CD4-positive, alpha-beta T cell treated with Interferon gamma for 1 hour (primary cell): ENCODE measurements at places on chromosomes 11 and 22.

- DNase-seq, result no peak
Measured at GRCh38 chr11:13772223-13773046, 104.0 kb downstream of the FAR1 start.

- no peak for DNase-seq
Measured at GRCh38 chr11:44006917-44007361, 40.8 kb upstream of the ACCSL start.

DNA sequence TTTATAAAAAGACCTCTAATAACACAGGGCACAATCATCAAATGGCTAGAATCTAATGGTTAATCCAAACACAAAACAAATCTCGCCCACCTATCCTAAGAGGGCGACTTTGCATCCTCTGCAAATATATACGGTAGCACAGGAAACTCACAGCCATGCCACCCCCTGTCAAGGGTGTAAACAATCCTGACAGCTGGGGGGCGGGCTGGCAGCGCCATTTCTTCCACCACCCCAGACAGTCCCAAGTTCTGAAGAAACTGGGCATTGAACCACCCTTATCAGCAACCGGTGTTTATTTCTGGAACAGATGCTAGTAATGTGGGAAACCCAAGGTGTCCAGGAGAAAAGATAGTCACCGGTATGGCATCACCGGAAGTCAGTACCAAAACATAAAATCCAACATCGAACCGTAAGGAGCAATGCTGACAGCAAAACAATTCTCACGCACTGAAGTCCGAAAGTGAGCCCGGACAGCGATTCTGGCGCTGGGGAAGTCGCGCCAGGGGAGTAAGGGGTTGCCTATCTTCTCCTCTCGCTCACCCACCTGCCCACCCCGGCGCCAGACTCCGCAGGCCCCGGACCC, 825 bp downstream of the FBXO3 start:
- DNase-seq, result no peak

GRCh38 chr11:72595292-72595684, 78.9 kb downstream of the PDE2A start:
- no peak for DNase-seq

DNA sequence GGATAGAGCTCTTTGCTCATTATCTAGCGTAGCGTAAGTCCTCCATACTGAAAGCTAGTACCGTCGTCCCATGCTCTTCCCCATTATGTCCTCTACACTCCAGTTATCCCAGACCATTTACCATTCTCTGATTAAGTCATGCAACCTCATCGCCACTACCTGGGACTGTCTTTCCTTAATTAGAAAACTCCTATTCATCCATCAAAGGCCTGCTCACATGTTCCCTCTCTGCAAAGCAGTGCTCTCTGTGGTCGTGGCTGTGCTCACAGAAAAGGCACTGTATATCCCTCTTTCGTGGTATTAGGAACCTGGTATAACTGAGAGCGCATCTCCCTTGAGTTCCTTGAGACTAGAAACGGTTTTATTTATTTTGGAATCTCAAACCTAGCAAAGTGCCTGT, 253.3 kb downstream of the KIRREL3 start:
- DNase-seq, result no peak

- DNase-seq, result no peak
Measured at GRCh38 chr22:36311386-36312085, 58.6 kb downstream of the APOL1 start.

DNA sequence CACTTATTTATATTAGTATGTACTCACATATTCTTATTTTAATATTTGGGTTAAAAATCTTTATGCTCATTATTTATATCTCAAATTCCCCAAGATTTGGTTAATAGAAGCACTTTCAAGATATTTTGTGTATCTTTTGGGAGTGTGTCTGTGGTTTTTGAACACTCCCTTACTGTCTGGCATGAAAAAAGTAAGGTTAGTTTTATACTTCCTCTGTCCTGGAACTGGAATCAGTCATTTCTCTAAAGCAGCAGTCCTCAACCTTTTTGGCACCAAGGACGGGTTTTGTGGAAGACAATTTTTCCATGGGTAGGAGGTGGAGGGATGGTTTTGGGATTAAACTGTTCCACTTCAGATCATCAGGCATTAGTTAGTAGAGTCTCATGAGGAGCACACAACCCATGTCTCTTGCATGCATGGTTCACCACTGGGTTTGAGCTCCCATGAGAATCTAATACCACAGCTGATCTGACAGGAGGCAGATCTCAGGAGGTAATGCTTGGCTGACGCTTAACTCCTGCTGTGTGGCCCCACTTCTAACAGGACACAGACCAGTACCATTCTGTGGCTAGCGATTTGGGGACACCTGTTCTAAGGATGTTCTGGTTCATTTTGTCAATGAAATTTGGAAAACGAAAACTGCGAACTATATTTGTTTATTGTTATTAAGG, 60.2 kb downstream of the CASP12 start:
- DNase-seq, result no peak

DNA sequence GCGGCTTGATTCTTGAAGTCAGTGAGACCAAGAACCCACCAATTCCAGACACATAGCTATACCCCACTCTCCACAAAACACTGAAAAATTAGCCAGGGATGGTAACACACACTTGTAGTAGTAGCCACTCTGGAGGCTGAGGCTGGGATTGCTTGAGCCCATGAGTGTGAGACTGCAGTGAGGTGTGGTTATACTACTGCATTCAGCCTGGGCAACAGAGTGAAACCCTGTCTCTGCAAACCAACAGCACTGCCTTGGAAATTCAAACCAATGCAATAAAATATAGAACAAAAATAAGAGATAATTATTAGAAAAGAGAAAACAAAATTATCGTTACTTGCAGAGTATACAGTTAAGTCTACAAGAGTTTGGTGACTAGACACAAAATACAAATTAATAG, 20.2 kb upstream of the PRDM10 start:
- DNase-seq, result no peak

GRCh38 chr11:27024865-27025264, 15.8 kb upstream of the BBOX1 start:
- DNase-seq, result no peak

DNA sequence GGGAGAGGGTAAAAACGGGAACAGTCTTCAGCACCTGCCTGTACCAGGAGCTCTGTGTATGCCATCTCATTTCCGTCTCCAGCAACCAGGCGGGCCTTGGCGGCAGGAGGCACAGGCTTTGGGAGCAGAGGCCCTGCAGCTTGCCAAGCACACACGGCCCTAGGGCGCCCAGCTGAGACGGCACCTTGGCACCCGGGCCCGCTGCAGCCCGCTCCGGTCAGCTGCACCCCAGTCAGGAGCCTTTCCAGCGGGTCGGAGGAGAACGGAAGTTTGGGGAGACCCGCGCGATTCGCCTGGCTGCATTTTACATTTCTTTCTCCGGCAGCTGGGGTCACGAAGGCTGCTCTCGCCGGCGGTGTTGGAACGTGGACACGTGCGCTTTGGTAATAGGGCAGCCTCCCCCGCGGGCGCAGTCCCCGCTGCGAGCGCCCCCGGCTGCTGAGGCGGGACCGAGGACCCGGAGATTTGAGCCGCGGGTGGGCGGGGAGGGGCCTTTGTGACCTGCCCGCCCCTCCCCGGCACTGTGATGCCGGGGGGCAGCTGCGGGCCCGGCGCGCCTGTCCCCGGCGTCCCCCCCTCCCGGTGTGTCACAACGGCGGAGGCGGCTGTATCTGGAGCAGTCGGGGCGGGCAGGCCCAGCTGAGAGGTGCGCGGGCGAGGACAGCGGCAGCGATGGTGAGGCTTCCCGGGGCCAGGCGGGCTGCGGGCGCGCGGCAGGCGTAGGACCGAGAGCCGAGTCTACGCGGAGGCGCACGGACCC, at the start of gene TUBA8:
TSS of gene TUBA8 (plus strand) at position 616 of the 760 bp plus-strand sequence. CDS start at position 673, 57 bp downstream.
- DNase-seq, result no peak

DNA sequence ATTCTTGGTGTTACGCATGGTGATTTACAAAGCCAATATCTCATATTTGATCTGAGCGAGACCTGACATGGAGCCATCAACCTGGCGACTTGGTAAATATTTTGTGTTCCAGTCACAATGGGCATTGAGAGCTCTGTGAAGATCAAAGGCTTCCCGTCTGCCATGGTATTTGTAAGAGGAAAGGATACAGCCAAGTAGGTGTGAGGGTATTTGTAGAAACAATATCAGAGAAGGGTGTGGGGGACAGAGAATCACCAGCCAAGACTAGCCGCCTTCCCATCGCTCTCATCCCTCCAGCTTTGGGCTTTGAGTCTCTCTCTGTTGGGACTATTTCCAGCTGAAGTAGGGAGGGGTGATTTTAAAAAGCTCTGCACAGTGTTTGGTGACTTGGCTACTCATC, 173.4 kb upstream of the BDNF start:
- no peak for DNase-seq

GRCh38 chr11:124793466-124794278, 6.5 kb downstream of the MSANTD2 start:
- no peak for DNase-seq

DNA sequence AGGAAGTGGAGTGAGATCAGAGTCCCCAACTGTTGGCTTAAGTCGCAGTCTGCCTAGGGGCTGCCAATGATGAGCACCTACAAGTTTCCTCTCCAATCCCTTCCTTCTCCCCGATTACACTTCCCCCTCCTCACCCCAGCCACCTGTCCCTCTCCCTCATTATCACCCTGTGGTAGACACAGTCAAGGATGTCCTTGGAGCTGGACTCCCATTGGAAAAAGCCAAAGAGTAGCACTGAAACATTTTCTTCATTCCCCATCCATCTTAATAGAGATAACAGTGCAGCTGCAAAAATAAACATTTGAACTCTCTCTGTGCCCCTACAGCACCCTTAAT, 146.2 kb downstream of the DBX1 start:
- no peak for DNase-seq

DNA sequence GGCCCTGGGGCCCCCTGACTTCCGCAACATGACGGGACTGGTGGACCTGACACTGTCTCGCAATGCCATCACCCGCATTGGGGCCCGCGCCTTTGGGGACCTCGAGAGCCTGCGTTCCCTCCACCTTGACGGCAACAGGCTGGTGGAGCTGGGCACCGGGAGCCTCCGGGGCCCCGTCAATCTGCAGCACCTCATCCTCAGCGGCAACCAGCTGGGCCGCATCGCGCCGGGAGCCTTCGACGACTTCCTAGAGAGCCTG, 992 bp downstream of the LRFN4 start:
- no peak for DNase-seq

DNA sequence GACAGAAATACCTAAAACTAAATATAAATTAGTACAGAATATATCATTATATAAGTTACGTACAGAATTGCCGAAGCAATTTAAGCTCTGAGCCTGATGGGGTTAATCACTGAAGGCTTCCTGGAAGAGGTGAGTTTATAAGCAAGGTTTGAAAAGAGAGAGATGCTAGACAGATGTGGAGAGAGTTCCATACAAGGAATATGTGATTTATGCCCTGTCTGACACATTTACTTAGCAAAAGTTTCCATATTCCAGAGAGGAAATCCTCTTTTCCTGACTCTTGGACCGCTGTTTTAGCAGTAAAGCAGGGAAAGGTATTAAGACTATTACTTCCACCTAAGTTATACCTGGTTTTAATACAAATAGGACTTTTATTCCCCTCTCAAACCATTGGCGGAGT, 65.1 kb downstream of the DBX1 start:
- DNase-seq, result no peak

GRCh38 chr22:45179276-45180049, 15.7 kb downstream of the NUP50 start:
- peak; percentile 47 for DNase-seq

DNA sequence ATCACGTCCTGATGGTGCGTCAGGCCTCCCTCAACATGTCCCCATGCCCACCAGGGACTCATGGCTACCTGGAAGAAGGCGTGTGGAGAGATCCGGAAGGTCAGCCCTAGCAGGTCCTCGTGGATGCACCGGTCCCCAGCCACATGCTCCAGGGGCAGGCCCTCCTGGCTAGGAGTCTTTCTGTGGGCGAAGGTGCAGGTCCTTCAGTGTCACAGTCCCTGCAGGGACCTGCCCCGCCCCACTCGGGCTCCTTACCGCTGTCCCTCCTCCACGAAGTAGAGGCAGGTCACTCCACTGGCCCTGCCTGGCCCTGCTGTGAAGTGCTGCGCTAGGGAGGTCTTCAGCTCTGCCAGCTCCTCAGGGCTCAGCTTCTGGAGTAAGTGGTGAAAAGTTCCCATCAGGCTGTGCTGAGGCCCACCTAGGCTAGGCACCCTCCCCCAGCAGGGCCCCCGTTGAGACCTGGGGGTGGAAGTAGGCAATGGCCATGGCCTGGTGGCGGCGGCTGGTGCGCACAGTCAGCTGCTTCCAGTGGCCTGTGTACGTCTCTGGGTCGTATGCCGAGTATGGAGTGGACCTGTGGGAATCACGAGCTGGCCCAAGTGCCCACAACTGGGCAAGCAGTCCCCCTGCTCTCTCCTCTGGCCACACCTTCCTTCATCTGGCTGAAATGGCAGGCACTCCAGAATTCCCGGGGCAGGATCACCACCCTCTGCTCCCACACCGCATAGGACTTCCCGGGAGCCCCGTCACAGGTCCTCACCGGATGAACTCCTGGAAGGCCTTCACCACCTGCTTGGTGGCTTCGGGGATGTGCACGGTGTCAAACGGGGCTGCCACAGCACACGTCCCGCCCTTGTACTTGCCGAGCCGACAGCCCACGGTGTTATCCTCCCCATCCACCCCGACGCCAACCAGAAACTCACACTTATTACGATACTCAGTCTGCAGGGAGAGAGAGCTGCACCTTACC, 1.1 kb upstream of the RANBP1 start:
- no peak for DNase-seq

DNA sequence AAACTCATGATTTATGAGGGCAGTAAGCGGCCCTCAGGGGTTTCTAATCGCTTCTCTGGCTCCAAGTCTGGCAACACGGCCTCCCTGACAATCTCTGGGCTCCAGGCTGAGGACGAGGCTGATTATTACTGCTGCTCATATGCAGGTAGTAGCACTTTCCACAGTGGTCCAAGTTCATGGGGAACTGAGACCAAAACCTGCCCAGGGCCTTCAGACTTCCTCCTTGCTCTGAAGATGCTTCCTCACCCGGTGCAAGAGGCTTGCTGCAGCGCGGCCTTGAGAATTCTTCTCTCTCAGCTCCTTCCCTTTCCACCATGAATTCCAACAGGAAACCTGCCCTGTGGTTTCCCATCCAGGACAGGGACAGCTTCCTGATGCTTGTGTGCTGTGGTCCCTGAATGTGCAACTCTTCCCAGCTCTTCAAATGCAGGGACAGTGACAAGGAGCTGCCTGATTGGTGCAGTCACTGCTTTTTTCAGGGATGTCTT, 53.9 kb downstream of the GGTLC2 start:
- no peak for DNase-seq

GRCh38 chr22:20019661-20020532, 1.0 kb upstream of the TANGO2 start:
- DNase-seq, result no peak

DNA sequence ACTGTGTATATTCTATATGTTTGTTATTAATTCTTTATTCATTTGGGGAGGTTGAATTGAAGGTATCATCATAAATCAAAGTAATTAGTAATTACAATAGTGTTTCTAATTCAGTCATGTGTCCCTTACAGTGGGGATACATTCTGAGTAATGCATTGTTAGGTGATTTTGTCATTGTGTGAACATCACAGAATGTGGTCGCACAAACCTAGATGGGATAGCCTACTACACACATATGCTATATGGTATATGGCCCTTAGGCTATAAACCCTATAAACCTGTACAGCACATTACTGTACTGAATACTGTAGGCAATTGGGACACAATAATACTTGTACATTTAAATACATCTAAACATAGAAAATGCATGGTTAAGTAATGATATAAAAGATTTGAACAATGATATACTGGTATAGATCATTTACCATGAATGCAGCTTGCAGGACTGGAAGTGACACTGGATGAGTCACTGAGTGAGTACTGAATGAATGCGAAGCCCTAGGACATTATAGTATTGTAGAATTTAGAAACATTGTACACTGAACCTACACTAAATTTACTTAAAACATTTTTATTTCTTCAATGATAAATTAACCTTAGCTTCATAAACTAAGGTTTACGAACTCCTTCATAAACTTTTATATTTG, 936.2 kb upstream of the CHORDC1 start:
- DNase-seq, result no peak
